ENCODE measurements at places on chromosomes 2 and 18.

GRCh38 chr2:79796641-79797040 lies 283.8 kb downstream of the CTNNA2 start:
- no peak for DNase-seq

GRCh38 chr2:125581557-125581956 lies 1074.4 kb upstream of the GYPC start:
- DNase-seq = no peak

DNA sequence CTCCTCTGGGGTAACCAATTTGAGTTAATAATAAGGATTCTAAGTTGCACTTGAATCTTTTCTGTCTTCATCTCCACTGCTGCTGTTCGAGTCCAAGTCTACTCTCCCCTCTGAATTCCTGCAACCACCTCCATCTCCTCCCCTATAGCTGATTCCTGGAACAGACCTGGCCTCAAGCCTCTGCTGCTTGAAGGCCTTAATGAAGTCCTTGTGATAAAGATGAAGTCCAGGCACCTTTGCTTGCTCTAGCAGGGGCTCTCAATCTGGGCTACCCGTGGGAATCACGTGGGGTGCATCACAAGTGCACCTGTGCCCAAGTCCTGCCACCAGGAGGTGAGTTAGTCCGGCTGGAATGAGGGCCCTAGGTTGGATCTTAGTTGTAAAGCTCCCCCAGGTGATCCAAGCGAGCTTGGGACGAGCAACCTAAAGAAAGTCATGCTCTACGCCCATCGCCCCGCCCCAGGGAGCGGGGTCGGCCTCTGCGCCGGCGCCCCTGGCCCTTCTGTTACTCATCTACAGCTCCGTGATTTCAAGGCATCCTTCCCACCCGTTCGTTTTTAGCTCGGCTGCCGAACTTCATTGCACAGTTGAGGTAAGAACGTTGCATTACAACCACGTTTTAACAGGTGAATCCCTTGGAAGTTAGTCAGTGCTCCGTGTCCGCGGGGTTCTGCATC lies 905 bp upstream of the IAH1 start:
- no peak for DNase-seq

DNA sequence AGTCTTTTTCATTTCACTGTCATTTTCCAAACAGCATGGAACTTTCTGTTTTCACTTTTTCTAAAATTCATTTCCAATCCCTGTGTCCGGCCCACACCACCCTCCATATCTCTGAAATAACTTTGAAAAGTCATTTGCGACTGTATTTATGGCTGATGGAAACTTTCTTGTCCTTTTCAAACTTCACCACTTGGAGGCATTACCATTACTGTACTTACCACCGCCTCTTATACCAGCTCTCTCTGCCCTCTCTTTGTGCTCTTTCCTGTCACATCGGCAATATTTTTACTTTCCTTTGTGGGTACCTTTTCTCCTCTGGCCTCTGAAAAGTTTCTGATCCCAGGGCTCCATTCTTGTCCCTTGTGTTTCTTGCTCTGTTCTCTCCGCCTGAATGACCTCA lies 39.5 kb upstream of the IL1RL1 start:
- no peak for DNase-seq

- DNase-seq = no peak
Measured at GRCh38 chr2:174597009-174597344, 627 bp downstream of the WIPF1 start.

- no peak for DNase-seq
Measured at GRCh38 chr2:11691076-11691660, 21.2 kb upstream of the NTSR2 start.

- no peak for DNase-seq
Measured at GRCh38 chr2:126662621-126663020, 6.7 kb downstream of the GYPC start.

DNA sequence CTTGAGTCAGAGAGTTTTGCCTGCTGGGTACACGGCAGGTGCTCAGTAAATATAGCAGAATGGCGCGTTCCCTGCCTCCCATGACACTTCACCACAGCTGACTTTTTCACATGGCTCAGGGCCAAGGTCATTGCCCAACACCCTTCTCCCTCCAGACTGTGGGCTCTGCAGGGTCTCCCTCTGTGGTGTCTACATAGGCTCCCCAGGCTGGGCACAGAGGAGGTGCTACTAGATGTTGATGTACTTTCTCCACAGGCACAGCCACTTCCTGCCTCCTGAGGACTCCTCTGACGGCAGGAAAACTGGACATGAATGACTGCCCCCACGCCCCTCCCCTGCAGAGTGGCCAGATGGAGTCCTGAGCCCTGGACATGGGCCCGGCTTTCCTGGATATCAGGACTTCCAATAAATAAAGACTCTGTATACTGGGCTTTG lies 4.2 kb downstream of the CHCHD5 start:
- DNase-seq = no peak
